ENCODE measurements at places on chromosomes 5 and 9.
A peak's percentile ranks its signal among the peaks of the same experiment; 100 is the strongest.

DNA sequence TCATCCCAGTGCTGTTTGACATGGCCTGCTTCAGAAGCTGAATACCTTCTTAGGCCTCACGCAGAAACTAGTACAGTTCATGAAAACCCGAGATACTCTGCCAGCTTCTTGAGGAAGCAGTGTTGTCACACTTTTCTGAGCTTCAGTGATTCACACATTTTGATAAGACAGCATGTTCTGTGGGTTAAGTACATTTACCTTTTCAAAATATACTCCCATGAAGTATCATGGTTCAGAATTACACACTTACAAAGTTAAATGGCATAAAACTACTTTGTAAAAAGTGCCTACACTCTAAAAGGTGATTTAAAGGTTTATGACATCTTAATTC lies 56.9 kb downstream of the VCAN start:
- DNase-seq: no peak

GRCh38 chr9:124551472-124552272 lies 44.5 kb upstream of the NR5A1 start:
- peak; percentile 75 for DNase-seq

DNA sequence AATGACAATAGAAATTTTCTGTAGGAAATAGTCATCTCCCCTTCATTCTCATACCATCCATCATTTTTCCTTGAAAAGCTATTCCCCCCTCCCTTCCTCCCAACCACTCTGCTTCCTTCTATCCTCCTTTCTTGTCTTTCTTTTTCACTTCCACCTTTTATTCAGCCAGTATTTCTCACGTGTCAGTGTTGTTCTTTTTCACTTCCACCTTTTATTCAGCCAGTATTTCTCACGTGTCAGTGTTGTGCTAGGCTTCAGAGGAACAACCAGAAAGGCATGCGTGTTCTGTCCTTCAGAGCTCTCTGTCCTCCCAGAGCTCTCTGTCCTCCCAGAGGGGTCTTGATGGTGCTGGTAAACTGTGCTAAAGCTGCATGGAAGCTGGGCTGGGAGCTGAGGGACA lies 419.6 kb downstream of the GADD45G start:
- no peak for DNase-seq

- DNase-seq: peak; percentile 63
These were observed 174.9 kb upstream of the SPRY4 start for GRCh38 chr5:142499591-142500226.

- no peak for DNase-seq
These were observed 73.1 kb upstream of the SAP30L start for GRCh38 chr5:154372661-154373060.

- DNase-seq: no peak
These were observed 161.9 kb downstream of the ARSB start for GRCh38 chr5:78823196-78823595.

DNA sequence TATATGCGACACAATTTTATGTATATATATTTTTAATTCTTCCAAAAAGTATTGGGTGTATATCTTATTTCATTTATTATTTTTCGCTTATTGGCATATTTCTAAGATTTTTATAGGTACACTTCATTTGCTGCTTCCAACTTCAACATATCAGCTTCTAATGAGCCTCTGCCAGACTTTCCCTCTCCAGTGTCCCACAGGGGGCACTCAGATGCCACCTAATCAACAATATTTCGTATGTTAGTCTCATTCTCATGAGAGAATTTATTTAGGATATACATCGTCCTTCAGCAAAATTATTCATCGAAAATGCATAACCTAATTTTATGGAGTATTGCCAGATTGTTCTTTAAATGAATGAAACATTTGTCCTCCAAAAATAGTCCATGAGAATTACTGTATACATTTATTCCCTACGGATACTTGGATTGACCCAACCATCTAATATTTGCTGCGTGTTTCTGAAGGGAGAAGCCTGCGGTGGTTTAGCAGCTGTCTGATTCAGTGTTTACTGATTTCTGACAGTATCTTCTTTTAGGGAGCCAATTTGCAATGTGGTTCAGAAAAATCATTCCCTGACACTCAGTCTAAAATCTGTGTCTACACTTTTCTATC lies 100.6 kb upstream of the SELENOP start:
- peak; percentile 73 for DNase-seq

- DNase-seq: peak; percentile 68
These were observed 23.1 kb upstream of the CNOT6 start for GRCh38 chr5:180470966-180471582.

DNA sequence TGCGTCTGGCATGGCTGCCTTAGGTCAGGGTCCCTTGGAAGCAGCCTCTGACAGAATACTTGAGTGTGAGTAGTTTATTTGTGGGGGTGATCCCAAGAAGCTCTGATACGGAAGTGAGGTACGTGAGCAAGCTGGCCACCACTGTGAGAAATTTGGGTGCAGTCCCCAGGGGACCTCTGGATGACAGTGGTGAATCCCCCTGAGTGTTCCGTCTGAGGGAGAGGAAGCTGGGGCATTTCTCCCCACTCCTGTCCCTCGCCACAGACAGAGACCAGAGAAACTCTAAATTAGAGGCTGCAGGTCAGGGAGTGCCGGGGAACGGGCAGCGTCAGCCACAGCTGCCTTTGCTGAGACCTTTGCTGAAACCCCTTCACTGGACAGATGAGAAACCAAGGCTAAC lies 155.9 kb upstream of the COL5A1 start:
- no peak for DNase-seq

DNA sequence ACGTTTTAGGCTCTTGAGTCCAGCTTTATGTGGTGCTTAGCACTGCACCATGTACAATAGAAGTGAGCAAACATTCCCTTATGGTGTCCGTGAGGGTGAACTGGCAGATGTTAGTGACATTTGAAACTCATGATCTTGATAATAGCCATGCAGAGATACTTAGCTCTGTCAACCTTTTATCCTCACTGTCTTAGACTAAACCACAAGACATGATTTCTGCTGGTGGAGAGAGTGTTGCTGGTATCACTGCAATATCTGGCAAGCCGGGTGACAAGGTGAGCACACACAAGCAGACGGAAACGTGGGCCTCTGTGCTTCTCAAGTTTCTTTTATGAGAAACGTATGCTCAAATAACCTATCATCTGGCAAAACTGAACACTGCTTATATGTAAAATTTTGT lies 68.4 kb downstream of the CAST start:
- DNase-seq: no peak

GRCh38 chr5:123429221-123429954 lies 6.2 kb upstream of the CEP120 start:
- DNase-seq: no peak

DNA sequence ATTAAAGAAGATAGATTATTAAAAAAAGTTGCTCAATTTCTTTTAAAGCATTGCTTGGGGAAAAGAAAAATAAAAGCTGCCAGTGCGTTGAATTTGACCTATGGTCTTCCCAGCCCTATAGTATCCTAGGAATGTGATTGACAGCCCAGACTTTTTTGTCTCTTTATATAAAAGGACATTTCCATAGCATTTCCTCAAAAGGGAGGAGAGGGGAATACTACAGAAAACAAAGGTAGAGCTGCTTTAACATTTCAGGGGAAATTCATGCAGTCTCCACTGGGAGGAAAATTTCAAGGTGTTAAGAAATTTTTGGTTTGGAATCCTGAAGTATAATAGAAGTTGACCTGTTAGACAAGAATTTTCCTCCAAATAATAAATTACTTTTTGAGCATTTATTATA lies 17.9 kb upstream of the GPR151 start:
- no peak for DNase-seq

- peak; percentile 77 for DNase-seq
These were observed 59.4 kb upstream of the RAPGEF1 start for GRCh38 chr9:131799177-131799823.

DNA sequence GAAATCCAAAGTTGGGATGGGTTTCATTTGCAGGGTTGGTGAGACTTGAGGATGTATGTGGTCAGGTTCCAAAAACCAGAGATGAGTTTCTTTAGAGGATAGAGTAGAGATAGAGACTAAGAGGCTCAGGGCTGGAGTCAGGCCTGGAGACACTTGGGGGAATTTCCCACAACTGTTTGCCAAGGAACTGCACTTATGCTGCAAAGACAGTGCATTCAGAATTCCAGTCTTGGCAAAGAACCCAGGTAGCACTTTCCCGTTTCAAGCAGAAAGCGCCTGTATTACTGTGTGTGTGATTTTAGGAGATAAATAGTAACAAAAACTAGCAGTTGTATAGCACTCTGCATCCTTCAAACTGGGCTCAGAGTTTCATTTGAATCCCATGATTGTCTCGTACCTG lies 55.4 kb downstream of the SNCAIP start:
- DNase-seq: no peak

DNA sequence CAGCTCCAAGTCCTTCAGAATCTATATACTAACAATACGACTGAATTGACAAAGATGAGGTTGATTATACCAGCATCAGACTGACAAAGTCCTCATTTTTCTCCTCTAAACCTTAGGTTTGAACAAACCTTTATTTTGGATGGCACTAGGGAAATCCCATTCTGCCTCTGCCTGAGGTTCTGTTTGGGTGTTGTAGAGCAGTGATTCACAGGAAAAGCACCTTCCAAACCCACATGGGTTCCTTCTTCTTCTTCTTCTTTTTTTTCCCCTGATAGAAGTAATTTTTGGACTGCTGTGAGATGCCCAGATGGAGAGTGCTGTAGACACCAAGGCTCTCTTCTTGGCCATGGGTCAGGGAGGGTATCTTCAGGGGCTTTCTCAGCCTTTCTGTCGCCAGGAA lies 164.9 kb upstream of the PAPPA start:
- DNase-seq: no peak

DNA sequence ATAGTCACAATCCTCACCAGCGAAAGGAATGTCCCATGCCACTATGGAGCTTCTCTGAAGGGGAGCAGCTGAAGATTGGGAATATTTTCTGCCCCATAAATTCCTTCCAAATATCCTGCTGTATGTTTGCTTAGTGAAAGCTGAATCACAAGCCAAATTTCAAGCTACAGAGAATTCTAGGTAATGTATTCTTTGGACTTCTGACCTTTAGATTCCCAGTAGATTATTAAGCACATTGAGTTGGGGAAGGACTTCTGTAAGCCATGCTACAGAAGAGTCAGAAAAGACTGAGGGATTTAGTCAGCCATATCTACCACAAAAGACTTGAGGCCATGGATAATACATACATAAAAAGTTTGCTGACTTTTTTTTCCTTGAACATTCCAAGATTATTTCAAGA lies 1342.0 kb upstream of the NUDT12 start:
- no peak for DNase-seq

- DNase-seq: no peak
These were observed 272.0 kb upstream of the ACTBL2 start for GRCh38 chr5:57754616-57755015.

GRCh38 chr9:18390393-18390792 lies 83.6 kb upstream of the ADAMTSL1 start:
- peak; percentile 37 for DNase-seq

DNA sequence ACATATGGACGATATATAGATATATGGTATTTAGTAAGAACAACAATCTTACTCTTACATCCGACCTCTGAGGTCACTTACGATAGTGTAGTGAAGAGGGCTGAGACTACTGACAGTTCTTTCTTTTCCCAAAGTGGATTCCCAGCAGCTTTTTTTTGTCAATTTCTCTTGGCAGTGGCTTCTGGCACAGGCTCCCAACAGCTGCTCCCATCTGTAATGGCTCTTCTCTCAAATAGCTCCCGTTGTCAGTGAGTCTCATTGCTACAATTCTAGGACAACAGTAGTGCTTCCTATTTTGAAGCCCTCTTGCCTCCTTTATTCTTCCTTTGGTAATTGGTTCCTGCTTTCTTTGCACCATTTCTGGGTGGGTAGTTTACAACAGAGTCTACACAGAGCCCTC lies 68.4 kb downstream of the SLC25A46 start:
- peak; percentile 89 for DNase-seq

GRCh38 chr5:127652952-127653611 lies 4.2 kb downstream of the CTXN3 start:
- peak; percentile 52 for DNase-seq

- no peak for DNase-seq
These were observed 237.6 kb downstream of the NNT start for GRCh38 chr5:43840424-43841125.

- no peak for DNase-seq
These were observed 8.1 kb downstream of the CCDC180 start for GRCh38 chr9:97315550-97315949.

DNA sequence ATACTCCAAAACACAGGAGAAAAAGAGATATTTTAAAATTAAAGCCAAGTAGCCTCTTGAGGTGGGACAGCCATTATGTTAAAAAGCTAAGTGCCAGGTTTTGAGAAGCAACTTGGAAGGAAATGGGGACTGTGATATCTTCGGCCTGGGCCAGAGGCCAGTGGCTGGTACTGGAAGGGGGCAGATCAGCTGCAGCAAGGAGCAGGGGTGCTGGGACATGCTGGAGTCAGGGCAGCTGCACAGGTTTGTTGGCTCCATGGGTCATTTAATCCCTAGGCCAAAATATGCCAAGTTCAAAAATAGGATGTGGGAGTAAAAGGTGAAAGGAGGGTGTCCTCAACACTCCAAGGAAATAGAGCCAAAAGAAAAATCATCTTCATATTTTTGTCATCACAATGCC lies 30.0 kb downstream of the ADRB2 start:
- no peak for DNase-seq

DNA sequence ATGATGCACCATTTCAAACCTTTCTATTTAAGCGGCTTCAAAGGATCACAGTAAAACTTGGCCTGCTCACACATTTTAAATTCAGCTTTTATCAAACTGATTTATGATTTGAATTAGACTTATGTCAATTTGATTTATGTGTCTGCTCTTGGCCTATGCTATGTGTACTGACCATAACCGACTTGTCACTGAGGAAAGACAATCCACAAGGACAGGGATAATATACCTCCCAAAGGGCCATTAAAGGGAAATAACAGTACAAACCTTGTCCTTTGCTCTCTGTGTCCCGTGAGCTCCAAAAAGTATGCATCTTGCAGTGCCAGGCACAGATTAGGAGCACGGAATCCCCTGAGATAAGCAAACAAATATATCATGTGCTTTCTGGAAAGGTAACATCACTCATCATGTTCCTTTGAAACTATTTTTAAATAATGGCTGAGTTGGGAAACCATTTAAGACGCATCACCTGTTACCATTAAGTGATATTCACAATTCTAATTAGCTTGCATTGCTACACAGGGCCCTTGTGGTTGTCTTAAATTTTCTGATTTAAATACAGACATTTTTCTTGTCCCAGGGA lies 31.9 kb upstream of the FTMT start:
- no peak for DNase-seq

- DNase-seq: no peak
These were observed 222.6 kb downstream of the EBF1 start for GRCh38 chr5:158877124-158877581.

DNA sequence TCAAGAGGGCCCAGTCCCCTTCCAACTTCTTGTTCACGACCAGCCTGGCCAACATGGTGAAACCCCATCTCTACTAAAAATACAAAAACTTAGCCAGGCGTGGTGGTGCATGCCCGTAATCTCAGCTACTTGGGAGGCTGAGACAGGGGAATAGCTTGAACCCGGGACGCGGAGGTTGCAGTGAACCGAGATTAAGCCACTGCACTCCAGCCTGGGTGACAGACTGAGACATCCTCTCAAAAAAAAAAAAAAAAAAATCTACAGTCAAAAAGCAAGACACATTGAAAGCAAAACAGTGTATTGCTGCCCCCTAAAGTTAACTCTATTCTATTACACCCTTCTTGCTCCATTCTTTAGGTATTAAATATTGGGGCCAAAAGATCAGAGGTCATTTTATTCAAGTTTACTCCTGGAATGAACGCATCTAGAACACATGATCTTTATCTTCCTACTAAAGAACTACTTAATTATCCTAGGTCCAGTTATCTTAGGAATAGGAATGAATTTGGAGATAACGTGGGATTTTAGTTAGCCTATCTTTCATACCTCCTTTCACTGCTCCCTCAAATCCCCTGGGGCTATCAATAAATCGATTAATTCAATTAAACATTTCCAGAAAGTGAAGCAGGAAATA lies 2.4 kb downstream of the ATG12 start:
- DNase-seq: peak; percentile 62
